GM04504 (cell line): ENCODE measurements at places on chromosomes 1 and 21.

- no peak for DNase-seq
Observed at GRCh38 chr1:41242342-41243078, 404 bp upstream of the SCMH1 start.

- no peak for DNase-seq
Observed at GRCh38 chr1:171787686-171788480, 6.4 kb downstream of the METTL13 start.

DNA sequence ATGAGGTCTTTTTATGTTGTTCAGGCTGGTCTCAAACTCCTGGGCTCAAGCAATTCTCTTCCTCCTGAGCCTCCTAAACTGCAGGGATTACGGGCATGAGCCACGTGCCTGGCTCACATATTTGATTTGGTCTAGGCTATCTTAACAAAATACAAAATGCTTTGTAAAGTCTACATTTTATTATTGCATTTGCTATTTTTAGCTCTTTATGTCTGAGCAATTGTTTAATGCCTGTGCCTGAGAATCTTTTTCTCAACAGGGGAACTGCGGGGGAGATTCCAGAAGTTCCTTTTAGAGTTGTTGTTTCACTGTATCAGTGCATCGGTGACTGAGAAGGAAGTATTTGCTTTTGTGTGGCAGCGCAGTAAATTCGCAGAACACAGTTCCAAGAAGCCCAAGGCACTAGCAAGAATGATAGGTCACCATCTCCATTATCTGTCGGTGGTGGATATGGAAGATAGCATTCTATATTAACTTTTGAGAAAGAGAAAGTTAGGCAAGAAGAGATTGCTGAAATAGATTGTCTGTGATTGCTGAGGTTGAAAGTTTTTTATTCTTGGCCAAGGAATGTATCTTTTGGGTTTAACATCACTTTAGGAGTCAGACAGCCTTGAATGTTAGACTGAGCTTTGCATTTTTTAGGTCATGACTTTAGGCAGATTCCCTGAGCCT, 167.3 kb downstream of the PDE4B start:
- DNase-seq: no peak

DNA sequence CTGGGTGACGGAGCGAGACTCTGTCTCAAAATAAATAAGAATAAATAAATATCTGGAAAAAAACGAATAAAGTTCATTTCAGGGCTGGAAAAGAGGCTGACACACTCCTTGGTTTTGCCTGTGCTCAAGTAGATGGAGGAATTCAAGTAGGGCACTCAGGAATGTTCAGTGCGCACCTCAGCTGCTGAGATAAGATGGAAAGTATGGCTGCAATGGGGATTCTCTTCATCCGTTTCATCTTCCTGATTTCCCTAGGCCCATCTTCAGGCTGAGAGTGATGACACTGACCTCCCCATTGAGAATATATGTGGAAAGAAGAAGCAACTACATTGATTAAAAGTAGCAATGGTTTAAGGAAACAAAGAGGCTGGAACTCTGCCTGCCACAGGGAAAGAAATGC, 130.5 kb upstream of the ZNF644 start:
- DNase-seq: no peak

- no peak for DNase-seq
Observed at GRCh38 chr1:36888811-36889477, 145.4 kb downstream of the GRIK3 start.
